ENCODE measurements at places on chromosomes 7 and 10.

GRCh38 chr10:69813632-69814031, 11.9 kb downstream of the COL13A1 start:
- no peak for DNase-seq

- no peak for DNase-seq
Measured at GRCh38 chr7:36690514-36691187, 33.6 kb downstream of the AOAH start.

DNA sequence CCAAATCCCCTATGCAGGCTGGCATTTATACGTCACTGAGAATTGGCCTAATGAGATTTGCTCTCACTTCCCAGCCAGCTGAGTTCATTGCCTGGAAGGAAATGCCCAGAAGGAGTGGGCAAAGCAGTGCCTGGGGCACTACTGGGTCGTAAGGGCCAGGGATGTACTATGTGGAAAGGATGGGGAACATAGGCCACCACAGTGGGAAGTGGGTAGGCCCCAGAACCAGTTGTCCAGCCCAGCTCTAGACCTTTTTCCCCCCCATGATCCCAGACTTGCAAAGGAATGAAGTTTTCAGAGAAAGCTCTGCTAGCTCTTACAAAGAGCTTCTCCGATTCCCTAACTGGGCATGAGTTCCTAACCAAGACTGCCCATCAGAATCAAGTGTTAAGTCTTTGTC, 13.9 kb downstream of the TRPV5 start:
- DNase-seq = no peak

- DNase-seq = no peak
Measured at GRCh38 chr10:19119191-19119590, 70.6 kb downstream of the MALRD1 start.

DNA sequence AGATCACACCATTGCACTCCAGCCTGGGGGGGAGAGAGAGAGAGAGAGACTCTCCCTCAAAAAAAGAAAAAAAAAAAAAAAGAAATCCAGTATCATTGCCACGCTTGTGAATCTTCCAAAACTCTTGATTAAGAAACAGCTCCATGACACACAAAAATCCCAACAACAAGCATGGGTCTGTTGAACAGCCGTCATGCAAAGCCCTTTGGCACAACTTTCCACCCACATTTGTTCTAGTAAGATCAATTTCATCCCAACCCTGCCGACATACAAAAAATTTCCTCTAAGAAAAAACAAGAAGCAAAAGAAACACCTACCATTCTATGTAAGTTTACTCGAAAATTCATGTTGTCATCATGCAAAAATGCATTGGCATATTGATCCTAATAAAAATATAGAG, 62.8 kb downstream of the ARMH3 start:
- no peak for DNase-seq

DNA sequence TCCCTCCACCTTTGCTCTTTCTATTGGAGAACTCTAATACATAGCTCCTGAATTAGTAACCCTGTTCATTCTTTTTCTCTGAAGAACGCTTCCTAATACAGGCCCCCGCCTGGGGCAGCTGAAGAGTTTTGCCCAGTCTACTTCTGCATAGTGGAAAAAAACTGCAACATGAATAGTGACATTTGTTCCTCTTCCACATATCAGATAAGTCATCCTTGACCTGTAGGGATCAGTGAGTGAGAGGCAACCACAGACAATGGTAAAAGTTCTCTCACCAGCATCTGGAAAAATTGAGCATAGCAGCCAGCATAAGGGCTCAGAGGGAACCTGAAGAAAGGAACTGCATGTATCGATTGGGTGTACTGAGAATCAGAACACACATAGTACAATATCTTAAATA, 262.0 kb downstream of the STK31 start:
- DNase-seq = no peak

DNA sequence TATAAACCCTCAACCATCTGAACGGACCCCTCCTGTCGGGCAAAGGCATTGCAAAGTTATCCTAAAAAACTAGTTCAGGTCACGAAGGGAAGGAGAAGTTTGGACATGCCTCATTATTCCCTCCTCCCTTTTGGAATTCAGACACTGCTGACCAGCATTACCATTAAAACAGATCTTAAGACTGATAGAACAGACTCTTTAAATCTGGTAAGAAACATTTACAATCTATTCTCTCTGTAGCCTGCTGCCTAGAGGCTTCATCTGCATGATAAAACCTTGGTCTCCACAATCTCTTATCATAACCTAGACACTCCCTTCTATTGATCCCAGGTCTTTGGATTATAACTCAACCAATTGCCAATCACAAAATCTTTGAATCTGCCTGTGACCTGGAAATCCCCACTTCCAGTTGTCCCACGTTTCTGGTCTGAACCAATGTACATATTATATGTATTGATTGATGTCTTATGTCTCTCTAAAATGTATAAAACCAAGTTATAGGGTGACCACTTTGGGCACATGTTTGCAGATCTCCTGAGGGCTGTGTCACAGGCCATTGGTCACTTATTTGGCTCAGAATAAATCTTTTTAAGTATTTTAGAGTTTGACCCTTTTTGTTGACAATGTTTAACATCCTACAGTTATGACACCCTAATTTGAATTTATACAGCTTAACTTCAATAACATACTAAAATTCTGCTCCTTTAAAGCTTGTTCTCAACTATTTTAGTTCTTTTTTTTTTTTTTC, 23.5 kb upstream of the CNNM2 start:
- DNase-seq = no peak

GRCh38 chr7:74615933-74616780, 41.4 kb upstream of the GTF2I start:
- DNase-seq = no peak

GRCh38 chr10:73593812-73594211, 2.7 kb upstream of the USP54 start:
- DNase-seq = no peak

- no peak for DNase-seq
Measured at GRCh38 chr10:80462981-80463741, 9.1 kb downstream of the TSPAN14 start.

- DNase-seq = no peak
Measured at GRCh38 chr10:121281576-121281975, 316.7 kb downstream of the FGFR2 start.

GRCh38 chr7:27922907-27923641, 183.1 kb downstream of the TAX1BP1 start:
- DNase-seq = peak; percentile 29

GRCh38 chr10:95236068-95236903, 42.2 kb downstream of the ACSM6 start:
- peak; percentile 51 for DNase-seq

- DNase-seq = peak; percentile 83
Measured at GRCh38 chr10:86711513-86712316, 43.4 kb downstream of the LDB3 start.

DNA sequence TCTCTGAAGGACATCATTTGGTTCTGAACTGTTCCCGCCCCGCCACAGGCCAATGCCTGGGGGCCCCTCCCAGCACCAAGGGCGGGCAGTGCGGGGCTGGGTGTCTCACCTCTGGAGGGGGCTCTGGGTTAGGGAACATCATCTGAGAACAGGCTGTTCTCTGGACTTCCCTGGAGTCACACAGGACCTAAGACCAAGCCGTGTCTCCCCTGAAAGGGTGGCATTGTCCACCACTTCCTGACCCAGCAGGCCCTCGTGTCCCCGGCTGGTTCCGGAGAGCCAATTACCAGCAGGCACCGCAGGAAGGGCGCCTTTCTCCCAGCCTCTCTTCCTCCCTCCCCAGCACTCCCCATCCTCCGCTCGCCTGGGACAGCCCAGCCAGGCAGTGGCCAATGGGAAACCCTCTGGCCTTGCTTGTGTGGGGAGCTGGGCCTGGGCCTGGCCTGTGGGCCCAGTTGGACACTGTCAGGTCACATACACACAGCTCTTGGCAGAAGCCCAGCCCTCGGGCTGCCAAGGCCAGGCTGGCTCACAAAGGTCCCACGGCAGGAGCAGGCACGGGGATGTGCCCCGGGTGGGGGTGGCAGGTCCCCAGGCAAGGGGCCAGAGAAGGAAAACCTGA, 119.5 kb downstream of the SPDYE5 start:
- DNase-seq = no peak

GRCh38 chr7:52294942-52295341, 740.5 kb upstream of the POM121L12 start:
- no peak for DNase-seq

- DNase-seq = no peak
Measured at GRCh38 chr10:31219306-31219705, 99.7 kb upstream of the ZEB1 start.
